ENCODE measurements at places on chromosomes 3 and 15. TPM values are rescaled to one million over a fixed set of nuclear protein-coding genes. Genes with fewer than 3 reads are reported as not detected.

GPR149 gene
- total RNA-seq, result not detected

PAQR5 gene
- total RNA-seq, result 6.4 TPM

BNC1 gene
- total RNA-seq, result 25.4 TPM

DNA sequence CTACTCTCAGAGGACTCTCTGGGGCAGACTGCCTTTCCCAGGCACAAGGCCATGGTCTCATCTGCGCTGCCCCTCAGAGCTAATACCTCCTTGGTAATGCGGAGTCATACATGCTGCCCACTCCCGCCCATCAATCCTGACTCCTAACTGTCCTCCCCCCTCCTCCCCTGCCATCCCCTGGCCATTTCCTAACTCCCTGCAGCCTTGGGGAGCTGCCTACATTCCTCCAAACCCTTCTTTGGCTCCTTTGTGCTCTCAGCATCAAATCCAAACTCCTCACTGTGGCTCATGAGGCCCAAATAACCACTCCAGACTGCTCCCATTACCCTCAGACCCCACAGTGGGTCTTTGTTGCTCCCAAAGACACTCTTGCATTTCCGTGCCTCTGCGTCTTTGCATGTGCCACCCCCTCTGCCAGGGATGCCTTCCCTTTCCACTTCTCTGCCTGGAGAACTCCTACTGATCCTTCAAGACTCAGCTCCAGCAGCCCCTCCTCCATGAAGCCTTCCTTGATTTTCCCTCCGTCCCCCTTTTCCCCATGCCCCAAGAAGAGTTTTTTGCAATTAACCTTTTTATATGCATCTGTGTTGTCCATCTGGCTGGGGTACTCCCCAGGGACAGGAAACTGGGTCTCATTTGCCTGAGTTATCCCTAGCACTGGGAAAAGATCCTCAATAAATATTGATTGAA is 5.5 kb upstream of the ATP2B2 start:
- DNase-seq, result no peak

DNA sequence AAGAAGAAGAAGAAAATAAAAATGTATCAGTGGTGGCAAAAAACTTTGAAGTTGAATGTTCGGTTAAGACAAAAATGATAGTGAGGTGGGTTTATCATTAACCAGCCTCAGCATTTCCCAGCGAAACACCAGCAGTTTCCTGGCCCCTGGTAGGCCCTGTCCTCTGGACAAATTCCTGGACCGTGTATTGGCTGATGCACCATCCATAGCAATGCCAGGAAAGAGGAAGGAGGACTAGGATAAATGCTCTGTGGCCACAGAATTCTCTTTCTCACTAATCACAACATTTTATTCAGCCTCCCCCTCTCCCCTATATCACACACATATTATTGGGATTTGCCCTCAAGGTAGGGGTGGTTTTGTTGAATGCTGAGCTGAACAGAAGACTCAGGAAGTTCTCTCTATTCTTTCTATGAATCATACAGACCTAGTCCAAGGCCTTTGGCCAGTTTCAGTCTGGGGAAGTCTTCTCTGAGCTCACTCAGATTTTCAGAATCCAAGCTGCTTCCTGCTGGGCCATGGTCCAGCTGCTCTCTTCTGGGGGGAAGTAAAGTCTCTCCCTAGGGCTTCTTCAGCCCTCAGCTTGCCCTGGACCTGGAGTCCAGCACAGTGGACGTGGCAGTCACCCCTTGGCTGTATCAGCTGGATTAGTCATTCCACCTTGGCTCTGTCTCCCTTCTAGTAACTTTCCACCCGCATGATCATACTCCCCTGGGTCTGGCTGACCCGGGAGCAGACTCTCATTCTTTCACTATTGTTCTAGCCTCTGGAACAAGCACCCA is 27.6 kb downstream of the SLC28A1 start:
- DNase-seq, result peak; percentile 88

Measured in kidney epithelial cell (primary cell).